LHCN-M2 (cell line): ENCODE measurements at places on chromosomes 5 and 9. TPM values are rescaled to one million over a fixed set of nuclear protein-coding genes. Genes with fewer than 3 reads are reported as not detected.

LMNB1 gene
- total RNA-seq: 121 and 142 TPM in 2 replicates

HK3 gene
- not detected in 2 replicates for total RNA-seq

LRRTM2 gene
- under 0.01 and 0.06 TPM in 2 replicates for total RNA-seq

CAVIN4 gene
- total RNA-seq: 2.2 and 5.2 TPM in 2 replicates

FPGS gene
- total RNA-seq: 94.1 and 104 TPM in 2 replicates

SHB gene
- total RNA-seq: 27.1 and 33.2 TPM in 2 replicates

HSD17B3 gene
- total RNA-seq: not detected in 2 replicates
